MCF 10A (cell line): ENCODE measurements at places on chromosomes 1 and 21.

- no peak for DNase-seq
Measured at GRCh38 chr1:59107916-59108315, 189.0 kb upstream of the FGGY start.

DNA sequence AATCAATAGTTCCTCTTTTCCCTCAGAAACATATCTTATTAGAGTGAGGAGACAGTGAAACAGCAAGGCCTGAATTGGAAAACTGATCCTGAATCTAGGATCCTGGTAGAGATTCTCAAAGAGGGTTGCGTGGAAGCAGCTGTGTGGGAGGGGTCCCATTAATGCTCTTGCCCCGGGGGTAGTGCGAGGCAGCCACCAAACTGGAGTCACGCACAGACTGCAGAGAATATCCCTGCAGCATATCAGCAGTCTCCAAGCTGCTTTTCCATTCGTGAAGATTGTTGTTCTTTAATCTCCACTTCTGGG lies 150.1 kb downstream of the DISC1 start:
- no peak for DNase-seq

DNA sequence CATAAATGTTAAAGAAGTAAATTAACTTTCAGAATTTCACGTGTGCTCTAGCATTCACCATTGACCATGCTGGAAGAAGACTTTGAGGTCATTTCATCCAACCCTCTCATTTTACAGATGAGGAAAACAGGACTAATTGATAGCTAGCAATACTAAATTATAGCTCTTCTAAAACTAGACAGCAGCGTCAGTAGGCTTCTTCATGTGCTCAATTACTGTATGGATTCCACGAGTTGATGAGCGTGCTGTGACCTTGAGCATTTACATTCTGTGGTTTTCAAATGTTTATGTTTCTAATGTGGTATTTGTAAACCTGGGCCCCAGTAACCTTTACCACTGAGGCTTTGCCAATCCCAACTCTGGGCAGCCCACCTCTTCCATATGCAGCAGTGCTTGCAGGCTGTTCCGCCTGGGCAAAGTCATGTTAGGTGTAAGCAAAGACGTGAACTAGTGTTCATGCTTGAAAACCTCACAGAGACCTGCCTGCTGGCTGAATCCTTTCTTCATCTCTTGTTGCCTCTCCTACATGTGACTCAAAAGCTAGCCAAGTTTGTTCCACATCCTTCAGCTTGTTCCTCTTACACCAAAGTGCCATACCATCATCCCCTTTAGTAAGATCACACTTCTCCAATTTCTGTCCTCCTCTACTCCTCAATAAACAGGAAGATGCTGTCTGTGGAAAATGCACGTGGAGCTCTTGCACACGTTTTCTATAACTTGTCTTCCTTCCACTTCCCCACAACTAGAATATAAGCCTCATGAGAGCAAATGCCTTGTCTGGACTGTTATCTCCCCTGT lies 17.2 kb downstream of the KCNJ15 start:
- no peak for DNase-seq

DNA sequence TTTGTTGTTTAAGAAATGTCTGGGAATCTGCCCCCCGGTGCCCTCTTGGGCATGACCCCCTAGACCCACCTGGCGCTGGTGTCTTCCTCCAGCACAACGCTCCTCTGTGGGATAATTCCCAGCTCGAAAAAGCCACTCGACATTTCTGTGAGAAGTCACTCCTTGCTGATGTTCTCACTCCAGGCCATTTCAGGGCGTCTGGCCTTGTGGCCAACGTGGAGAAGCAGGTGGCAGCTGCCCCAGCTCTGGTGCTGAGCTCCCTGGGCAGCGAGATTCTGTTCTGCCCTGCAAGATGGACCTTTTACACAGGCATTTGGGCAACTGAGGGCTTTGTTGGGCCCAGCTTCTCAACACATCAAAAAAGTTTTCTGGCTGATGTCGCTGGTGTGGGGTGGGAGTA lies 147.7 kb upstream of the WNT4 start:
- DNase-seq, result no peak

DNA sequence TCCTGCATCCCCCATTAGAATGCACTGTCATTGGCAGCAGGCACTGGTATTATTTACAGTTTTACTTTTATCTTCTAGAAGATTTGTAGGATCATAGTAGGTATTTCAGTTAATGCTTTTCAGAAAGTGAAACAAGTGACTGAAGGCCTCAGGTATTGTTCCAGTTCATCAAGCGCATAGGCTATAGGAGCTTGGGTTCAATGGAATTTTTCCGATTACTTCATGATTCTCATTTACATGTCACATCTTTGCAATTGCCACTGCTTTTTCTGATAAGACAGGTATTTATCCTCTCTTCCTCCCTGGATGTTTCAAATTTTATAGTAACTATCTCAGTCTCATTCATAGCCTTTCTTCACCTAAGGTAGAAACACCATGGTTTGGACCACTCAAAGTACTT lies 161.3 kb downstream of the NTPCR start:
- no peak for DNase-seq

DNA sequence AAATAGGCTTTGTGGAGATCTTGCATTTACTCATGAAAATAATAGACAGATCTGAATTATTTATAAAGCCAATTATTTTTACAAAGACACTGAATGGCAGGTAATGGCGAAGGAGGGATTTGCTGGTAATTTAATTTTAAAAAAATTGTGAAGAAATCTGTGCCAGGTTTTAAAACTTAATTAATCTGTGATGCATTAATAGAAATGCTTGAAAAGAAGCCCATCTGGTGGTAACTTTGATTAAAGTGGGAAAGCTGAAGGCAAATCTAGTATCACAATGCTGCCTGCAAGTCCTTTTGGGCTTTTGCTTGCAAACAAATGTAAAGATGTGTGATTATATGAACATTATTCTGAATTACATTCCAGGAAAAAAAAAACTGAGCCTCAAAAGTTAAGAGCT lies 433.2 kb upstream of the DEPDC1 start:
- no peak for DNase-seq

GRCh38 chr1:109790329-109790728 lies 26.6 kb upstream of the EPS8L3 start:
- DNase-seq, result no peak
